Activated T-cell treated with anti-CD3 and anti-CD28 coated beads, Interleukin-2, amount 50 U/mL, for 48 hours (primary cell): ENCODE measurements at places on chromosomes 11 and 22.

DNA sequence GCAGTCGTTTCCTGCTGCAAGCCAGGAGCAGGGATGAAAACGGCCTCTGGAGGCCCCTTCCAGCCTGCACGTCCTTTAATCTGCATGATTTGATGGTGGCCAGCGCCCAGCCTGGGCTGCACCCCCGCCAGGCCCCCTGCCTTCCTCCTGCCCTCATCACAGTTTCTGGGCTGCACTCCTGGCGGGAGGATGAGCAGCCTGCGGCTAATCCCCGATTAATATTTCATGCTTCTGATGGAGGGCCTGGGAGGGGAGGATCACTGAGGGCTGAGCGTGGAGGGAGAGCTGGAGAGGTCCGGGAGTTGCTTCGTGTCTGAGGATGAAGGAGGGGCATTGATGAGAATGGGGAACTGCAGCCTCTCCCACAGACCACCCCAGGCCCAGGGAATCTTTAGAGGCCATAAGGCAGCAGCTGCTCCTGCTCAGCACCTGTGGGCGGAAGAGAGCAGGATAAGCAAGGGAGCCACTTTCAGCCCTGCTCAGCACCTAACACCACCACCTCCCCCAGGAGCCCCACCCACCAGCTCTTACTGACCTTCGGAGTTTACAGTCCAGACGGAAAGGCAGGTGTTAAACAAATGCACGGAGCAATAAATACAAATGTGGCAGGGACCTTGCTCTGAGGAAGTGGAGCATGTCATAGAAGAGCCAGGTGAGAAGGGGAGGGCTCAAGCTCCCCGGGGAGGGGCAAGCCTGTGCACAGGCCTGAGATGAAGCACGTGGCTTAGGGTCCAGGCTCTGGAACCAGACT, 135.0 kb upstream of the NECTIN1 start:
- no peak for DNase-seq

- no peak for DNase-seq
These were observed 2.3 kb downstream of the TSPAN4 start for GRCh38 chr11:844693-845644.

DNA sequence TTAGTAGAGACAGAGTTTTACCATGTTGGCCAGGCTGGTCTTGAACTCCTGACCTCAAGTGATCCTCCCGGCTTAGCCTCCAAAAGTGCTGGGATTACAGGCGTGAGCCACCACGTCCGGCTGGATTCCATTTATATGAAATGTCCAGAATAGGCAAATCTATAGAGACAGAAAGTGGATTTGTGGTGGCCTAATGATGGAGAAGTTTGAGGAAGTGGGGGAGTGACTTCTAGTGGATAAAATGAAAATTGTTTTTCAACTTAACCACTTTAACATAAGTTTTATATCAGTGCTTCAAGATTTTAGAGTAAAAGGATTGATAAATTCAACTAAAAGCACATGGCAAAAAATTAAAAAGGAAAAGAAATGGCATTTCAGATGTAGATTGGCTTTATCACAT, 66.2 kb downstream of the HIPK3 start:
- no peak for DNase-seq

GRCh38 chr22:23816156-23816976, 22.4 kb downstream of the DERL3 start:
- DNase-seq: no peak

GRCh38 chr11:92552942-92553341, 328.3 kb downstream of the FAT3 start:
- DNase-seq: no peak

DNA sequence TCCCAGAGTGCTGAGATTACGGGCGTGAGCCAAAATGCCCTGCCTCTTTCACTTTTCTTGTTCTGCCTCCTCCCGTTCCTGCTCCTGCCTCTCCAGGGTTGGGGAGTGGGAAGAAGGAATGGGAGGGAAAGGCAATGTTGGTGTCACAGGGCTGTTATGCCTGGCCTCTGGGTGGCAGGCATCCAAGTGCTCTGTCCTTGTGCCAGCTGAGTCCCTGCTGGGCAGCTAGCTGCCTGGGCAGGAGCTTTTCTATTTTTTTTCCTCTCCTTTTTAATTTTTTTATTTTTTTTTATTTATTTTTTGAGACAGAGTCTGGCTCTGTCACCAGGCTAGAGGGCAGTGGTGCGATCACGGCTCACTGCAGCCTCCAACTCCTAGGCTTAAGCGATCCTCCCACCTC, 4.1 kb upstream of the SAC3D1 start:
- no peak for DNase-seq

DNA sequence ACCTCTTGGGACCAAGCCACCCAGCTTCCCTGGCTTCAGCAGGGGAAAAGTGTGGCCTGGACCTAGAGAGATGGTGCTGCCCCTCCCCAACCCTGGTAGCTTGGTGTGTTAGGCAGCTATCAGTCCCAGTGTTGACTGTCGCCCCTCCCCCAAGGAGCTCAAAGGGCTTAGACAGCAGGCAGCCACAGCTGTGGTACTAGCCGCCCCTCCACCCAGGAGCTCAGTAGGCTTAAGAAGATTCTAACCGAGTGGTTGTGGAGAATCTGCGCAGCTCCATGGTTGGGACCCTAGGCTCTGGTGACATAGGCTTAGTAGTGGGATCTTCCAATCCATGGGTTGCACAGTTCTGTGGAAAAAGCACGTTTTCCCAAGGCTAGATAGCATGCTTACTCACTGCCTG, 458.4 kb upstream of the LRRC4C start:
- no peak for DNase-seq

- DNase-seq: no peak
These were observed 6.6 kb upstream of the CSNK2A3 start for GRCh38 chr11:11359611-11360010.

DNA sequence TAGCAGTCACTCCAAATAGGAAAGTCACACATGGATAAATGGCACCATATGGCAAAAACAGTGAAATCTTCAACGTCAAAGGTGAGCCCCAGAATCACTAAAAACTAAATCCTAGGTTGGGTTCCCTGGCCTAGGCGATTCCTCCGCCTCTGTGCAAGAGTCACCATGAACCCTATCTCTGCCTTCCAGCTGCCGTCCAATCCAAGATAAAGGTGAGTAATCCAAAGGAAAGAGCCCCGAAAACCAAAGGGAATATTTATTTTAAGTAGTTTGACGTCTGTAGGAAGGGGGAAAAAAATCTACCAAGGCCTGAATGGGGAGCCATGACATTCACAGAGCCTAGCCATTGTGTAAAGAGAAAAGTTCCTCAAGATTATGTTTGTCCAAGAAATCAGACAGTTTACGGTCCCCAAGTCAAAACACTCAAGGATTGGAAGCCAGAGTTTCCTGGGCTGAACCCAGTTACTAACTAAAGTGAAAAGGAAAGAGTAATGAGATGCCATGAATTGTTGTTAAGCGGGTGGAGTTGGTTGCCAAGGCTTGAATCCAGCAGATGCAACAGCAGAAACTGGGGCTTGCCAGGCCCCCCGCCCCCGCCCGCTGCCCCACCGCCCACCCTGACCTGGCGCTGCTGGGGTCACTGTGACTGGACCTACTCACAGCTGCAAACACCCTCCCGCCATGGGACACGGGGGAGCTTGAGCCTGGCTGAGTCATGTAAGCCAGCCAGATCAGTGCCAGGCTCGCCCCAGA, 39.7 kb upstream of the ETS1 start:
- no peak for DNase-seq

- no peak for DNase-seq
These were observed 8.4 kb upstream of the SYT13 start for GRCh38 chr11:45294499-45294898.

GRCh38 chr11:107563702-107564101, 1.8 kb downstream of the ALKBH8 start:
- DNase-seq: peak; percentile 41

DNA sequence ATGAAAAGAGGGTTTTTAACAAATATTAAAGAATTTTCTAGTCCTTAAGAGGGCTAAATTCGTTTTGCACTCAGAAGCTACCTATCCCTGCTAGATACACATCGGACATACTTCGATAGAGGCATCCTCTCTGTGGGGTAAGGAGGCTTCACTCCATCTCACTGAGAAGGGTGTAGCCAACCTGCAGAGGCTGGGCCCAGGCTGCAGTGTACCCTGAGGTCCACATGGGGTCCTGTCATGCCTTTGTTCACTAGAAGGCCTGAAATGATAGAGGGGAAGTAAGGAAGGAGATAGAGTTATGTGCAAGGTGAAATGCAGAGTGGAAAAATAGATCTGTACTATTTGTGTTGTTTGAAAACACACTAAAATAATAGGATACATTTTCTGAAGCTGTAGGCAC, 45.6 kb downstream of the IGSF9B start:
- no peak for DNase-seq

DNA sequence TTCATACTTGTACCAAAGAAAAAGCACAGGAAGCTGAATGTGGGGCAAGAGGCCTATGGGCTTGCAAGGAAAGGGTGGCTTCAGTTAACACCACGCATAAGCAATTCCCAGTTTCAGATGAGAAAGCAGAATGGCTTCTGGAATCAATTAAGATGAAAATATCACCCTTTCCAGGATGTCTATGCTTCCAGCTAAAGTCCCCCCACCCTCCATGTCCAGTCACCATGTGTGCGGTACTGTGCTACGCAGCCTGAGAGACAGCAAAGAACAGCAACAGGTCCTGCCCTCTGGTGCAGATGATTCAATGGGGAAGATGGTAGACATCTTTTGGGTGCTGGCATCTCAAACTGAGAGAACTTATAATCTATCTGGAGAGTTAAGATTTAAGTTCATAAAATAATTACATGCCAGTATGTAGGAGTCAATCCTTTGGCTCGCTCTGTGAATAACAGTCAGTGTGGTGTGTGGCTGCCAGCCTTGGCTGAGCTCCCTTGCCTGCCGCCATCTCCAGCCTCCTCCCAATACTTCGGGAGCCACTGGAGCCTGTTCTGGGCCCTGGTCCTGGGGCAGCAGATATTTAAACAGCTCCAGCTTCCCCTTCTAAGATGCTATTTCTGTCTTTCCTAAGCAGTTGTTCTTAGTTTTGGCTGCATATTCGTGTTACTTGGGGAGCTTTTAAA, 44.5 kb downstream of the ME3 start:
- DNase-seq: no peak

DNA sequence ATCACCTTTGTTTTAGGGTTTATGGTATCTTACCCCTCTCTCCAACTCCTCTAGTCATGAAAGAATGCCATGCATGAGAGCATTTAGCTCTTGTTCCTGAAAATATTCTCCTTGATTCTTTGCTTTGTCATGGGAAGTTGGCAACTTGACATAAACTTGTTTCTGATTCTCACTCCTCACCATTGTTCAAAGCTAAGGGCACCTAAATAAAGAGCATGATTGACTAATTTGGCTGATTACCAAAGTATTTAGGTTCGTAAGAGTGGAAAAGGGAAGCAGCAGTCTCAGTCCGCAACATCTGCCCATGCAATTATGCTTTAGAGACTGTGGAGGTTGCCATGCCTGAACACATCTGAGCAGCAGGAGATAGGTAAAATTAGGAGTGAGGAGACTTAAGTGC, 26.4 kb downstream of the OR52K1 start:
- DNase-seq: no peak

GRCh38 chr11:70669871-70670675, 271.7 kb downstream of the CTTN start:
- no peak for DNase-seq

DNA sequence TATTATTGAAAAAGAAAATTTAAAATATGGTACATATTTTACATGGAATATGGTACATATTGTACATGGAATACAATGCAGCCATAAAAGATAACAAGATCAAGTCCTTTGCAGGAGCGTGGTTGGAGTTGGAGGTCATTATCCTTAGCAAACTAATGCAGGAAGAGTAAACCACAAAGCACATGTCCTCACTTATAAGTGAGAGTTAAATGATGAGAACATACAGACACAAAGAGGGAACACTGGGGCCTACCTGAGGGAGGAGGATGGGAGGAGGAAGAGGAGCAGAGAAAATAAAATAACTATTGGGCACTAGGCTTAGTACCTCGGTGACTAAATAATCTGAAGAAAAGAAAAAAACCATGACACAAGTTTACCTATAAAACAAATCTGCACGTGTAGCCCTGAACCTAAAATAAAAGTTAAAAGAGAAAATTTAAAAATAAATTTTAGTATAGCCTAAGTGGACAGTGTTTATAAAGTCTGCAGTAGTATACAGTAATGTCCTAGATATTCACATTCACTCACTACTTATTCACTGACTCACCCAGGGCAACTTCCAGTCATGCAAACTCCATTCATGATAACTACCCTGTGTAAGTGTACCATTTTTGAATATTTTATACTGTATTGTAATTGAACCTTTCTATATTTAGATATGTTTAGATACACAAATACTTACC, 204.4 kb downstream of the FAM76B start:
- no peak for DNase-seq
